Gastroesophageal sphincter (tissue), 4 donors: ENCODE measurements at places on chromosomes 7 and 10.

DNA sequence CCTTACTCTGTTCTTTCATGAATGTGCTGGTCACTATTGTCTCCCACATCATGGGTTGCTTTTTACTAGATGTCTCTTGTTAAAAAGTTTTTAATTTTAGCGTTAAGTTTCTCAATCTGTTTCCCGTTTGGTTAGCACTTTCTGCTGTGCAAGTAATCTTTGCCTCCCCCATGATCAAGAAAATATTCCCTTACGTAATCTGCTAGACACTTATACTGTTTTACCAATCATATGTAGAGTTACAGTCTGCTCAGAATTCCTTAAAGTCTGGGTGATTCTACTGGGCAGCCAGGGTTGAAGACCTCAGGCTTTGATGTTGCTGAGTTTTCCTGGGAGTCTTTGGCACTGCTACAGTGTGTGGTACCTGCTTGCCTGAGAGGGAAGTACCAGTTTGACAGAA lies 38.2 kb upstream of the RPA3 start:
- no peak for ATAC-seq

DNA sequence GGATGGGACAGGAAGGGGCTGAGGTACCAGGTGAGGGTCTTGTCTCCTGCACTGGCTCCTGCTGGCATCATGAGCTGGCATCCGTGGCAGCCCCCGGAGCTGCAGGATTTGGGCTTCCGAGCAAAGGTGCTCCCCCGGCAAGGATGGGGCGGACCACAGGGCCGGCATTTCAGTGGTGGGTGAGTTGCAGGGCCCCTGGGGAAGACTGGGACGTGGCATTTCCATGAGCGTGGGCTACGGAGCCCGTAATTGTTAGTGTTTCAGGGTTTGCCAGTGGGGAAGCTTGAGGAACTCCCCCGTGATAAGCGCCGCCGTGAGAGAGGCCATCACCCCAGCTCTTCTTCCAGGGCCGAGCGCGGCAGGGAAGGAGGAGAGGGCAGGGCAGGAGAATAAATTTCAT lies 235.6 kb downstream of the MGMT start:
- ATAC-seq: no peak

- no peak for ATAC-seq
Observed at GRCh38 chr7:151251328-151251688, 2.8 kb upstream of the SMARCD3 start.

GRCh38 chr7:43454936-43455518 lies 127.9 kb upstream of the STK17A start:
- ATAC-seq: no peak
